Naive B cell (primary cell): ENCODE measurements at places on chromosomes 7 and 10. TPM values are rescaled to one million over a fixed set of nuclear protein-coding genes. Genes with fewer than 3 reads are reported as not detected.

The NKX1-2 gene
- not detected for polyA plus RNA-seq

DNA sequence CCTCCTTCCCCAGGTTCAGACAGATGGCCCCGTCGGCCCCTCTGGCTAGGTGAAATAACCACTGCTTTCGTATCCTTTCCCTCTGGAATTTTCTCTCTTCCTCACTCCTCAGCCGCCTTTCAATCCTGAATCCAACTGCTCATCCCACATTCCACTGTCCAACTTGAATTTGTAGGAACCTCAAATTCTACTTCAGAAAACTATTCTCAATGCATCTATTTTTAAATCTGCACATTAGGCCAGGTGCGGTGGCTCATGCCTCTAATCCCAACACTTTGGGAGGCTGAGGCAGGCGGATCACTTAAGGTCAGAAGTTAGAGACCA, 78.9 kb downstream of the ITIH5 start:
- no peak for DNase-seq

- DNase-seq: no peak
Observed at GRCh38 chr7:143882604-143883078, 19.3 kb downstream of the TCAF1 start.

DNA sequence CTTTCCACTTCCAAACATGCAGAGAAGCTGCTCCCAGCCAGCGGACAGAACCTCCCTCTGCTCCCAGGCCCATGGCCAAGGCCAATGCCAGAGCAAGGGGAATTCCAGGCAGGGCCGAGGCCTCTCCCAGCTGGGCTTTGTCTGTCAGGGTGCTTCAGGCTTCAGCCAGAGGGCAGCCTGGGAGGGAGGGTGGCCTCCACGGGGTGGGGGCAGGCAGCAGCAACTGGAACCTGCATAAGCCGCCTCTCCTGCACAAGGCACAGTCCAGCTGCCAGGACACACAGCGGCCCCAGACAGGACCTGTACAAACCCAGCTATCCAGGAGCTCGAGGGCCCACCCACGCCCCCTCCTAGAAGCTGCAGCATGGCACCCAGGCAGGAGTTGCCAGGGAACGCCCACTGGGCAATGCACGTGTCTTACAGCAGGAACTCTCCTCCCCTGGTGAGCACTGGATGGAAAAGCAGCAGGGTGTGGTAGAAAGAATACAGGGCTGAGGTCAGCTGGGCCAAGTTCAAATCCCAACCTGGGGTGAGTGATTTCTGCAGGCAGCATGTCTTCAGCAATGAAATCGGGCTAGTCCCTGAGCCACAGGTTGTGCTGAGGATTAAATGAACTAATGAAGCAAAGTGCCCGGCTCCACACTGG, 7.6 kb downstream of the FAM53B start:
- no peak for DNase-seq

DNA sequence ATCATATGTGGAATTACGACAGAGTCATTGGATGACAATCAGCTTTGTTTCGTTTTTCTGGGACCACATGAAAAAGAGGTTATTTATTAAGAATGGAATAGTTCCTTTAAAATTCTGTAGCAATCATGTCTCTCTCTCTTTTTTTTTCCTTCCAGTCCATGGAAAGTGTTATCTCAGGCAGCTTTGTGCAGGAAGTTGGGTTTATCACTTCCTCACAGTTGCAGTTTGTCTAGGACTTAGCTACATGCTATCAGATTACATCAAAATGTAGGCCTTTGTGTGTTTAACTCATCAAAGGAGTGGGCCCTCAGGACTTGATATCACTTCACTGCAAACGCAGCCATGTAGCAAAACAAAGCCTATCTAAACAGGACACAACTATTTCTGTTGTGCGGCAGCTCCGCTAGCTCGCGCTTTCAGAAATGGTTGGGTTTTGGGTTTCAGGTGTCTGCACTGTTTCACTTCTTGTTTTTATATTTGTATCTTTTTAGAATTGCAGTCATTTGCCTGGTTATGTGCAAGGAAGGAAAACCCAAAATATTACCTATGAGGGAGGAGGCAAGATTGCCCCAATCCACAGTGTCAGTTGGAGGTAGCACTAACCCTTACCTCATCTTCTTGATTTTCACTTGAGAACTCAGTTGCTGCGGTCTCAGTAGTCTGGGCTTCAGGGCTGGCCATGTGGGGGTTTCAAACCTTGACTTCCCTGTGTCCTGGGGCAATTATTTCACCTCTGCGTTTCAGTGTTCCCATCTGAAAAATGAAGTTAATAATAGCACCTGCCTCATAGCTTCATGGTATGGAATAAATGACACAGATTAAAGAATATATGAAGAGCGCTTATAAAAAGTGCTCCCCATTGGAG, 66.7 kb downstream of the HHEX start:
- peak; percentile 87 for DNase-seq
